ENCODE measurements at places on chromosomes 7 and 10.

- DNase-seq, result no peak
Measured at GRCh38 chr10:84269773-84270172, 24.9 kb downstream of the RGR start.

DNA sequence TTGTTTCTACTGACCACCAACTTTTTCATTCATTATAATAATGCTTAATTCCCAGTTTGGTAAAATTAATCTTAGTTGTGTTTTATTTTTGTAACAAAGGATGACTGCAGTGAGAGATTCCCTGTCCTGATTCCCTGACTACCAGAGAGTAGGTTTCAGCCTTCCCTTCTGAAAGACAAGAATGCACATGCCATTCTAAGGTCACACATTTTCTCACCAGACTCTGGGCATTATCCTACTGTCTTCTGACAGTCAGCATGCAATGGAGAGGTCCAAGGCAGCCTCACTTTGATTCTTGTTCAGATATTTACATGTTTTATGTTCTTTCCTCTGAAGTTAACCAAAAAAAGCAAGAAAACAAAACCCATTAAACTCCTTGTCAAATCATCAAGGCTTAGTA, 372.7 kb upstream of the CDC14C start:
- no peak for DNase-seq

DNA sequence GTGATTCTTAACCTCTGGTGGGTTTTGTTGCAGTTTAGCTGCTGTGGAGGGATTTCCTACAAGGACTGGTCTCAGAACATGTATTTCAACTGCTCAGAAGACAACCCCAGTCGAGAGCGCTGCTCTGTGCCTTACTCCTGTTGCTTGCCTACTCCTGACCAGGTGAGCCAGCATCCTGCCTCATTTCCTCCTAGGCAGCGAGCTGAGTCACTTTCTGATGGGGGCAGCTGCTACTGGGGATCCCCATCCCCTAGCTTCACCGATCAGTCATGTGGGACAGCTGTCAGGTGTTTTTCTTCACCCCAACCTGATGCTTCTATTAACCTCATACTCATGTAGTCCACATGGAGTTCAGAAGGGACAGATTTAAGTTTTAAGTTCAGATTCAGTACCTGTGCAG, 21.7 kb upstream of the SMO start:
- DNase-seq, result no peak

- no peak for DNase-seq
Measured at GRCh38 chr10:70494536-70494935, 16.0 kb downstream of the PALD1 start.

DNA sequence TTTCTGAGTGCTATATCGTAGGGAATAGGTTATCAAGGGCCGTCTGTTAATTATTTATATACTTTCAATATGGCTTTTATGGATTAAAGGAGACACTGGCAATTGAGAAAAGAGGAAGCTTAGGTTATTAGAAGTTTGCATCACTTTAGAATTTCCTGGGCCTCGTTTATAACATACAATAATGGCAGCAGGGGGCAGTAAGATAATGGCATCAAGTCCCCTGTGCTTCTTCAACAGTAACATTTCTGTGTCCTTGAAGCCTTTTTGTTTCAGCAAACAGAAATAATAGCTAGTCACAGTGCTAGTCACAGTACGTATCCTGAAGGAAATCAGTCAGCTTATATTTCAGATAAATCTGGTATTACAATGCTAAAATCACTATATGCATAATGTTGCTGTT, 41.9 kb downstream of the SPAM1 start:
- no peak for DNase-seq

GRCh38 chr10:98033515-98033914, 3.1 kb upstream of the CRTAC1 start:
- no peak for DNase-seq

- DNase-seq, result no peak
Measured at GRCh38 chr10:70729763-70730357, 55.3 kb downstream of the TBATA start.

DNA sequence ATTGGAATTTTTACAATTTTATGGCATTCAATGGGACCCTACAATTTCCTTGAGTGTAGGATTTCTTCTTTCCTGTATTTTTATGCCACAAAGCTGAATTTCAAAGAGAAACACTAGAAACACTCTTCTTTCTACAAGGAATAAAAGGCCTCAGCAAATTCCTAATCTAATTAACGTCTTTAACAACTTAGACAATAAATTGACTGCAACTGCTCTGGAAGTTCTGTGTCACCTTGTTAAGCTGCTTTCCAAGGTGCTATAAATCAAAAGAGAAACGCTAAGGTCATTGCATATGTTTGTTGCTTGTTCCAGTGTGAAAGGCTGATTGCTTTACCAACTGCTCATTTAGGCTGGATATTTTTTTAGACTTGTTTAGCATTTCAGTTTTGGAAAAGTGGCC, 182.2 kb downstream of the POLR1F start:
- no peak for DNase-seq

- no peak for DNase-seq
Measured at GRCh38 chr7:36309301-36309700, 80.4 kb upstream of the ANLN start.

GRCh38 chr7:157751406-157751805, 414.6 kb downstream of the DNAJB6 start:
- no peak for DNase-seq

GRCh38 chr10:128579280-128579865, 453.1 kb upstream of the MKI67 start:
- DNase-seq, result no peak

DNA sequence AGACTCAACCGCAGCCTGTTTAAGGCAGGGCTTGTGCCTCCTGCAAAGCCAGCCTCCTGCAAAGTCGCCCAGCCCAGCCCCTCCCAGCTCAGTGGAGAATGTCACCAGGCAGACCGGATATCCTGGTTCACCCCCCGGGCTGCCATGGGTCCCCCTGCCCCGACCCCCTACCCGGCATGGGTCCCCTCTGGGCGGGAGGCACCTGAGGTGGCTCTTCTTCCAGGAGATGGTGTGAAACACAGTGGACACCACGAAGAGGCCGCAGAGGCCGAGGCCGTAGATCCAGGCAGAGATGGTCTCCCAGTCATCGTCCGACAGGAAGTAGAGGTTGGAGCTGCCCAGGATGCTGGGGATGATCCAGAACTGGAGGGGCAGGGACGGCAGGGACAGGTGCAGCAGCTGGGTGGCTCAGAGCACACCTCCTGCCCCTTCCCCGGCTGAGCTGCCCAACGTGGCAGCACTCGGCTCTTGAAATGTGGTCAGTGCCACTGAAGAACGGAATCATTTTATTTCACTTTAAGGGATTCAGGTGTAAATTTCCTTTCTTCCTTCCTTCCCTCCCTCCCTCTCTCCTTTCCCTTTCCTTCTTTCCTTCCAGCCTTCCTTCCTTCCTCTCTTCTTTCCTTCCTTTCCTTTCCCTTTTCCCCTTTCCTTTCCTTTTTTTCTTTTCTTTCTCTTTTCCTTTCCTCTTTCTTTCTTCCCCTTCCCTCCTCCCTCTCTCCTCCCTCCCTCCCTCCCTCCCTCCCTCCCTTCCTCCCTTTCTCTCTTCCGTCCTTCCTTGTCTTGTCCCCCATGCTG, 36.7 kb upstream of the RADIL start:
- no peak for DNase-seq

- DNase-seq, result peak; percentile 85
Measured at GRCh38 chr10:101067356-101068083, 5.7 kb downstream of the KAZALD1 start.

GRCh38 chr10:122624546-122624945, 64.0 kb downstream of the DMBT1 start:
- DNase-seq, result no peak

DNA sequence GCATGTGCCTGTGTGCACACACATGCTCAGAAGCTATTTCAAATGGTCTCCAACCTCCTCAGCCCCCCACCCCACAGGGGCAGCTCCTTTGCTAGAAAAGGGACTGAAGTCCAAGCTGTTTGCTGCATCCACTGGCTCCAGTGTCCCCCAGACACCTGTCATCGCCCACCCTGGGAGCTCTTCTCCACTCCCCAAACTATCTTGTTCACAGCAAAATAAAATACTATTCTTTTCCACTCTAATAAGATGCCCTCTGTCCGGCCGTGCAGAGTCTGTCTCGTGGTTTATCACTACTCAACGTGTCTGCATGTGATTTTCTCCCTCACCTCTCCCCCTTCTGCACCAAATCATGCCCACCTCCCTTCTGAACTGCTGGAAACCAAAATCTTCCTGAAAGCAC, 25.6 kb downstream of the HIPK2 start:
- DNase-seq, result peak; percentile 52

DNA sequence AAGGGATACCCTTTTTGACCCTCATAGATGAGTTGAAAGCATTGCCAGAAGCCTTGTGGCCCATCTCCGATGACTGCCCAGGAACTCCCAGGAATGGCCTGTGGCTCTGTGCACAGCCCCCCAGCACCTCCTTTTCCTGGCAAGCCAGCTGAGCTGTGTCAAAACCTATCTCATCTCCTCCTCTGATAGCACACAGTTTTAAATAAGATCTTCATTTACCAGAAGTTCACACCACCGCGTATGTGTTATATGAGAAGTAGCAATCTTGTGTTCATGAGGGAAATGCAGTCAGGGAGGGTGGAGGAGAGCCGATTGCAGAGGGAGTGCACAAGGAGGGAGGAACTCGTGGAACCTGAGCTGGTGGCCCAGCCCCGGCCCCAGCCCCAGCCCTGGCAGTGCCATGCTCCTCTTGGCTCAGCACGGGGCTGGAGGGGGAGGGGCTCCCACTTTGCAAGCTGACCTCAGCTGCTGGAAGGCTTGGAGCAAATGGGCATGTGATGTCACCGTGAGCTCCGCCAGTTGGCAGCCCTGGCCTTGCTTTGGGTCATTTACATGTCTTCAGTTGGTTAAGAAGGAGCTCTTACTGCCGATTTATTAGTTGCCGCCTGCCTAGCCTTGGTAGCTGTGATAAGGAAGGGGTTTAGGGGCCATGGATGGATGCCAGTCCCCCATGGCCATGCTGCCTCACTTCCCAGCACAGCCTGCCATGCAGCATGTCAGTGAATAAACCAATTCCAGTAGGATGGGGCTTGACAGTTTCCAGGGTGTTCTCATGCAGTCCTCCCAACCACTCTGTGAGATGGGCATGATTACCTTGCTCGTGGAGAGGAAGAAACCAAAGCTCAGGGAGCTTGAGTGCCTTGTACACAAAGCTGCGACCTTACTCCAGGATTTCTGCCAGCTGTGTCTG, 20.0 kb downstream of the UNC5B start:
- no peak for DNase-seq

GRCh38 chr7:121436136-121436535, 40.0 kb upstream of the FAM3C start:
- DNase-seq, result no peak

DNA sequence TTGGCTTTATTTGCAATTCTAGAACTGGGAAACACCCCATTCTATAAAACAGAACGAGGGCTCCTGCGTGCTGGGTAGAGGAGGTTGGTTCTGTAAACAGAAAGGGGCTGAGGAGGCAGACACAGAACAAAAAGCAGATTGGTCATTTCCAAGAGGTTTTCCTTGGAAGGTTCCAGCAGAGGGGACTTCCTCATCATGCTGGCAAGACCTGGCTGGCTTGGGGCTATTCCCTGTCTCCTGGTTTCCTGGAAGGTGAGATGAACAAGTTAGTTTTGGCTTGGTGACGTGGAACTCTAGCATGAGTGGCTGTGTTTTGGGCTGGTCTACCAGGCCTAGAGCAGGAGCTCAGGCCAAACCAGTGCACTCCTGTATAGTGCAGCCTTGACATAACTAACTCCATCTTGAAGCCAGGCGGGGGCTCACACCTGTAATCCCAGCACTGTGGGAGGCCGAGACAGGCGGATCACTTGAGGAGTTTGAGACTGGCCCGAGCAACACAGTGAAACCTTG, 26.1 kb upstream of the DNAJB6 start:
- DNase-seq, result no peak

DNA sequence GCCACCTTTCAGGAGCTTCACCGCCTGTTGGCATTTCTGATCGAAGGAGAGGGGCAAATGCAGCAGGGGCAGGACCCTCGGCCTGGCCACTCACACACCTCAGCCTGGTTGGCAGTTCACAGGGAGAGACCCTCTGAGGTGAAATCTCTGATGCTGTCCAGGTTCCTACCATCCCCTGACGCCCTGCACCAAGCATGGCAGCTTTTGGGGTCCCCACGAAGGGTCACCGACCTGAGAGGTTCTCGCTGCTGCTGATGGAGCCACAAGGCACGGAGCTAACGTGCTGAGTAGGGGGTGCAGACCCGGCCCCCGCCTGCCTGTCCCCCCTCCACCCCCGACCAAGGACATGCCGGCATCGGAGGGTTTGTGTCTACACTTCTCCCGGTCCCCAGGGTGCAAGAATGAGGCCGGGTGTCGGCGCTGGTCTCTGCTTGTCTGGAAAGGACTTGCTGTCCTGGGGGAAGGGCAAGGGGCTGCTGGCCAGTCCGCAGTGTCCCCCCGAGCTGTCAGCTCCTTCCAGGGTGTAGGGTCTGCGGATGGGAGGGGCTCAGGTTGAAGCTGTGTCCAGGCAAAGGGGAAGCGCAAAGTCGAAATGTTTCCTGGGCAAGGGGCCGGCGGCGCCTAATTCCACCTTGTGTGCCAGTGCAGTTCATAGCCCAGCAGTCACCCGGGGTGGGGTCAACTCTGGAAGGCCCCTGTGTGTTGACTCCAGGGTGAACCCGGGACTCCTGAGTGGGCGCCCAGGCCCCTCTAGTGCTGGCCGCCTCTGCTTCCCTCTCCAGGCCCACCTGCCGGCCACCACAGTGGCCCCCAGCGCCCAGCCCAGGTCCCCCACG, 132.6 kb downstream of the DNAJB6 start:
- no peak for DNase-seq

DNA sequence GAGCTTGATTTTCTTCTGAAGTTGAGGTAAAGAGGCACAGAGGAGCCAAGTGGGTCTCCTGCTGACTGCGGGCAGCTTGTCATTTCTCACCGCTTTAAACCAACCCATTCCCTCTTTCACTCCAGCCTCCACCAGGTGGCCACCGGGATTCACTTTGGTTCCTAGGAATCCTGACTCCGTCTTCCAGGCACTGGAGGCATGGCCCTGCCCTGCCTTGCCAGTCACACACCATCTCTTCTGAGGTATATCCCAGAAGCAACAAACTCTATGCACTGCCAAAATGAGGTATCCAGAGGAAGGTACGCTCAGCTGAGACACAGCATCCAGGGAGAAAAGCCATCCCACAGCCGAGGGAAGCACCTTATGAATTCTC, 280.8 kb downstream of the TNS3 start:
- DNase-seq, result peak; percentile 49

DNA sequence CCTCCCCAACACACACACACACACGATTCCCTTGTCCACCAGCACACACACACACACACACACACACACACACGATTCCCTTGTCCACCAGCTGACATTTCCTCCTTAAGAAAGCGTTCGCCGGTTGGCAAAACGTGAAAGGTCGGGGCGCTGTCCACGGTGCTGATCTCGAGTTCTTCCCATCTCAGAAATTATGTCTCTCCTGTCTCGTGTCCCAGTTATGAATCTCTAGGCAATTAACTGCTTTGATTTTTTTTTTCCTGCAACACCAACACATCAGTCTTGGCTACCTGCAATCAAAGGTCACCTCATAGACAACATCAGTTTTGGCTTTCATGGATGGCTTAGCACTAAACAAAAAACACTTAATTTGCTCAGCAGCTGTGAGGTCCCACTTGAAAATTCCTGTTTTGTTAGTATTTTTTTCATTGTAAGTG, 1.9 kb downstream of the INA start:
- DNase-seq, result no peak
